ENCODE measurements at places on chromosomes 11 and 22.

- no peak for DNase-seq
Measured at GRCh38 chr11:76123248-76123647, 83.1 kb downstream of the WNT11 start.

- DNase-seq, result no peak
Measured at GRCh38 chr11:64428693-64429092, 69.7 kb downstream of the RPS6KA4 start.

- no peak for DNase-seq
Measured at GRCh38 chr11:117089685-117090084, 8.5 kb downstream of the SIK3 start.

DNA sequence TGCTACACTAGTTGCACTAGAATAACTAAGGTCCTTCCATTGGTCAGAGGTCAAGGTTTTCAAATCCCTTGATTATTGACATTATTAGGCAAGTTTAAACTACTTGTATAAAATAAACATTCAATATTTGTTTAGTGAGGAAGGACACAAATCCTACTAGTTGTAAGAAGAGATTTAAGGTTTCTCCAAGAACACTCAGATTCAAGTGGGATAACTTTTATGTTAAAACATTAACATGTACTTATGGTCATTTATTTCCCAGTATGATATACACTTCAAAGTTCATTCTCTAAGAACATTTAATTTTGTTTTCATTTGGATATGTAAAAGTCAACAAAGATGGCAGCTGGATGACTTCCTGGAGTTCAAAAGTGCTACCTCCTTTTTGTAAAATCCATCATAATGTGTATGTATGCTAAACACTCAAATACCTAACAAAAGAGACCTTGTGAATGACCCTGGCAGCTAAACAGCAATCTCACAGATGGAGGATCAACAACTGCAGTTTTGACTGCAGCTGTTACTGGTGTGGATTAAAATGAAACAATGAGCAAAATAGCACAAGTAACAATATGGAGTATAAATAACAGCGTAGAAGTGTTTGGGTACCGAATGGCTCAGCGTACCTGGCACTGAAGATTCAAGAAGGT is 1.5 kb downstream of the CCDC90B start:
- no peak for DNase-seq

GRCh38 chr22:48968201-48968959 is 859.3 kb downstream of the BRD1 start:
- DNase-seq, result no peak

GRCh38 chr11:102666331-102666957 is 39.1 kb downstream of the MMP27 start:
- no peak for DNase-seq

- DNase-seq, result no peak
Measured at GRCh38 chr22:50136581-50137015, 33.9 kb upstream of the PANX2 start.

DNA sequence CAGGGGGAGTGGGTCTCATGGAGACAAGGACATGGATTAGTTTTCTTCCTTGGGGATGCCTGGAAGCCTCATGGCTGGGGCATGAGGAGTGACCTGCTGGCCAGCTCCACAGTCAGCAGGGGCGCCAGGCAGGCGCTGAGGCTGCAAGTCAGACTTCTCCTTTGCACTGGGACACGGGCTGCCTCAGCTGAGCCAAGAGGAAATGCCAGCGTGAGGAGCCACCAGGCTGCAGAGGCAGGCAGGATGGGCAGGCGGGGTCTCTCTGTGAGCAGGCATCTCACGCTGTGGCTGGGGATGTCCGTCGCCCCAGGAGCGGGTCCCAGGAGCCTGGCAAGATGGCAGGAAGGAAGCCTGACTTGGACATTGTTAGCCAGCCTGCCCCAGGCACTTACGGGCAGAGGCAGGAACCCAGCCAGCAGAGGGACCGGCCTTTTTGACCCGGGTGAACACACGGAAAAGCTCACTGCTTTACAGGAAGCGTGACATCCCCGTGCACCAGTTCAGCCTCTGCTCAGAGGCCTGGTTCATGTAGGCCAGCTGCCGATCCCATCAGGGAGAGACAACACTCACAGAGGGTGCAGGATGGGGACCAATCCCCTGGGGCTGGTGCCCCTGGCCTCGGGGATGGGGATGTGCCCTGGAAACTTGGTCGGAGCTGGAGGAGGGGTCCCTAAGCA is 10.2 kb downstream of the GNB1L start:
- DNase-seq, result no peak

GRCh38 chr22:45496451-45496941 is 6.2 kb upstream of the FBLN1 start:
- DNase-seq, result no peak

DNA sequence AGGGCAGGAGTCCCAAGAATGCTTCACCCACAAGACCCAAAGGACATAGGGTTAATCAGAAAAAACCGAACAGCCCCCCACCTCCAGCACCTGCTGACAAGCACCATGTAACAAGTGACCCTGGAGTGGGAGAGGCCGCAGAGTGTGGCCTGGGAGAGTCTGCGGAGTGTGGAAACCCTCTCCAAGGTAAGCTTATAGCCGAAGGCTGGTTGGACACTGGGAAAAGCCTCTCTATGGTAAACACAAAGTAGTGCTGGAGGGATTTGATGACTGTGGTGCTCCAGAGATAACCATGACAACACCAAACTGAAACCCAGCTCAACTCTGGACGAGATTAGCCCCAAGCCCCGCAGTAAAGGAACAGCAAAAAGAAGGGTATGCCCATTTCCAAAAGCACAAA is 19.2 kb downstream of the ASCL2 start:
- DNase-seq, result no peak

DNA sequence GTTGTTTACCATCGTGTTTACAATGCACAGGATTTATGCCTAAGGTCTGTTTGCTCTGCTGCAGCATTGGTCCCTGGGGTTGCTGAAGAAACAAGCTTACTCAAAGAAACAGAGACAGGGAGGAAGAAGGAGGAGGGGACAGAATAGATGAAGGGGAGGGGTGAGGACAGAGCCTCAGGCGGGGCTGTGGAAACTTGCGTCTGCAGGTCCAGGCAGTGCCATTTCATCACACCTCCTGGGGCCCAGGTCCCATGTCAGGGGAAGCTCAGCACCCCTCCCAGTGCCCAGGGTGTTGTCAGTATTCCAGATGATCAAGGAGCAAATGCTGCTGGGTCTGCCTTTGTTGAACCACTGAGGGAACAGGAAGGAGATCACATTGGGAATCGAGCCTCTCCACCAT is 1406.8 kb downstream of the TBC1D22A start:
- no peak for DNase-seq

DNA sequence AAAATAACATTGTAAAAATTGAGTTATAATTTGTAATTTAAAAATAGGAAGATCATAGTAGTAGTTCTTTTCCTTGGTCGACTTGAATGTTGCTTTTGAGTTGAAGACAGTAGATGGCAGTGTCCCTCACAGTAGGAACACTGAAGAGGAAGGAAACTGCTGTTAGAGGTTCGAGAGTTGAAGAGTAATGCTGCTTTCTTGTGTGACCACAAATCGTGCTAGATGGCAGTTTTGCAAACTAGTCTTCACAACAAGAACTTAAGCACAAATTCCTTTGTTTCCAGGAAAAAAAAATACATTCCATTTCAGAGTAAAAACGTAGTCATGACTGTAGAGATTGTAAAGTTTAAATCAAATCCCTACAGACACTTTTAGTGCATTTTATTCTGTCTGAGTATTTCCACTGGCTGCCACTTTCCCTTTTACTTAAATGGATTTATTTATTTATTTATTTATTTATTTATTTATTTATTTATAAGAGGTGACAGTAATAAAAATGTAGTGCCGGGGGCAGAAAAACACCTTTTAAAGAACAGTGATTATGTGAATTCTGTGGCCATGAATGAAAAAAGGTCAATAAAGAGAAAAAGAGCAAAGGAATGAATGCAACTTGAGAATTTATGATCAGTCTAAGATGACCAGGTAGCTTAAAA is 54.6 kb downstream of the SPECC1L start:
- no peak for DNase-seq

- DNase-seq, result peak; percentile 22
Measured at GRCh38 chr11:43852057-43852636, 28.5 kb upstream of the ALKBH3 start.

Data from GOT3 (cell line).